GM23248 (cell line): ENCODE measurements at places on chromosomes 16 and 17. TPM values are rescaled to one million over a fixed set of nuclear protein-coding genes. Genes with fewer than 3 reads are reported as not detected.
A peak's percentile ranks its signal among the peaks of the same experiment; 100 is the strongest.

DNA sequence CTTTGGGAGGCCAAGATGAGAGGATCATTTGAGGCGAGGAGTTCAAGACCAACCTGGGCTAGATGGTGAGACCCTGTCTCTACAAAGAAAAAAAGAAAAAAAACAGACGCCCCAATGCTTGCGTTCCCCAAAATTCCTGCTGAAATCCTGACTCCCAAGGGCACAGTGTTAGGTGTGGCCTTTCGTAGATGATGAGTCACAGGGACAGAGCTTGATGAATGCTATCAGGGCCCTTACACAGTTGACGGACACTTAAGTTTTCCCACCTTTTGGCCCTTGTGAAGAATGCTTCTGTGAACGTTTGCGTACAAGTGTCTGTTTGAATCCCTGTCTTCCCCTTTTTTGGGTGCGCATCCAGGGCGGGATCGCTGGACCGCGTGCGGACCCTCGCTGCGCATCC lies 16.5 kb upstream of the ZNF750 start:
- DNase-seq = no peak
- H3K27ac ChIP-seq = no peak overlapping the region
- H3K4me1 ChIP-seq = peaks cover 6% of the 10 kb centered on the region
- H3K36me3 ChIP-seq = no peaks in the 10 kb centered on the region
- H3K4me3 ChIP-seq = no peak overlapping the region

CARD14 gene
- 0.05 and 0.06 TPM in 2 replicates for polyA plus RNA-seq

- H3K27me3 ChIP-seq = no peaks in the 10 kb centered on the region
- peaks cover 3% of the 10 kb centered on the region; the same call in 1 of the 2 replicates for H3K4me1 ChIP-seq
- peak; percentile 41 for DNase-seq
- H3K27ac ChIP-seq = no peak overlapping the region
- no peaks in the 10 kb centered on the region for H3K36me3 ChIP-seq
- H3K4me3 ChIP-seq = no peak overlapping the region
These were observed 27.9 kb downstream of the MYOCD start for GRCh38 chr17:12693640-12694039.

DNA sequence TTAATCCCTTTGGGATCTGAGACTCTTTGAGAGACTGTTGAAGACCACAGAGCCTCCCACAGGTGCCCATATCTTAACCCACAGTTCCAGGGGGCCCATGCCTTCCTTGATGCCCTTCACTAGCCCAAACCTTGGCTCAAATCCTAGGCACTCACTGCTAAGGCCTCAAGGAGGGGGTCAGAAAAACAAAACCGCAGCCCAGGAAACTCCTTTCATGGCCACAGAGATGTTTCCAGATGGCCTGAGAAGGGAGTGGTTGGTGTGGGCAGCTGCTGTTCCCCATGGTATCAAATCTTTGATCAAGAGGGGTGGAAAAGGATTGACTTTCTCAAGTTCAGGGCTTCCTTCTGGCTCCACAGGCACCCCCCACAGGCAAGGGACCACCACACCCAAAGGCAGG lies 44.7 kb downstream of the CDH1 start:
- no peaks in the 10 kb centered on the region for H3K36me3 ChIP-seq
- H3K27ac ChIP-seq = no peak overlapping the region
- no peak for DNase-seq
- no peaks in the 10 kb centered on the region for H3K4me1 ChIP-seq

ABI3 gene
- 0.37 TPM in 1 of 2 replicates, not detected in the other for polyA plus RNA-seq

PITPNM3 gene
- polyA plus RNA-seq = 6.5 and 6.9 TPM in 2 replicates

- no peaks in the 10 kb centered on the region for H3K4me1 ChIP-seq
- H3K27ac ChIP-seq = no peak overlapping the region
- H3K27me3 ChIP-seq = peaks cover 20% of the 10 kb centered on the region
These were observed 22.5 kb upstream of the DYNLL2 start for GRCh38 chr17:58060596-58061191.

MYL11 gene
- polyA plus RNA-seq = 1.5 and 2.1 TPM in 2 replicates

- no peak for DNase-seq
- H3K4me1 ChIP-seq = no peaks in the 10 kb centered on the region
- no peaks in the 10 kb centered on the region for H3K27me3 ChIP-seq
- no peak overlapping the region for H3K4me3 ChIP-seq
These were observed 140.2 kb downstream of the MSI2 start for GRCh38 chr17:57396511-57396921.

HOXB7 gene
- polyA plus RNA-seq = 18.9 and 19.4 TPM in 2 replicates

- H3K4me1 ChIP-seq = no peaks in the 10 kb centered on the region
- no peak overlapping the region for H3K4me3 ChIP-seq
- no peaks in the 10 kb centered on the region for H3K36me3 ChIP-seq
- DNase-seq = no peak
- no peaks in the 10 kb centered on the region for H3K27me3 ChIP-seq
These were observed 1418.3 kb downstream of the CDH11 start for GRCh38 chr16:63703612-63704011.

DNA sequence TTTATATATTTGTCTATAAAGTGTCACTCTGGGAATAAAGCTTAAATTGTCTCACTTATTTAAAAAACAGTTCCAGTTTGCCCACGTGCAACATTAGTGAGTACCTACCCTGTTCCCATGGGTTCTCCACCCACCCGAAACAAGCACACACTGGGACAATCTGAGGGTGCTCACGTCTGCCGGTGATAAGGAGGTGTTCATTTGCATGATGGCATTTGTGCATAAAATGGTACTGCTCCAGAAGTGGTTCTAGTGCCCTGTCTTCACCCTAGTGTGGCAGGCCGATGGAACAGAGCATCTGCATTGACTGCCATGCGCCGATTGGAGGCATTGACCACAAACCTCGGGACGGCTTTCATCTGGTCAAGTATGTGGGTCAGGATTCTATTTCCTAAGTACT lies 35.6 kb upstream of the ENDOV start:
- no peak for DNase-seq
- no peaks in the 10 kb centered on the region for H3K27me3 ChIP-seq
- H3K4me3 ChIP-seq = no peak overlapping the region
- no peak overlapping the region for H3K27ac ChIP-seq

OR3A2 gene
- polyA plus RNA-seq = not detected in 2 replicates

GRCh38 chr16:86509759-86510464 lies 415 bp upstream of the FOXF1 start:
- peak overlapping the region; percentile 38 for H3K27ac ChIP-seq
- H3K4me1 ChIP-seq = peaks cover 3% of the 10 kb centered on the region; the same call in 1 of the 2 replicates
- H3K4me3 ChIP-seq = peak overlapping the region; percentile 75

KRT28 gene
- polyA plus RNA-seq = not detected in 2 replicates

GRCh38 chr16:1834096-1834495 lies 7.1 kb downstream of the FAHD1 start:
- no peak for DNase-seq
- H3K4me3 ChIP-seq = no peak overlapping the region
- H3K27ac ChIP-seq = no peak overlapping the region
- peaks cover 6% of the 10 kb centered on the region; the same call in 1 of the 2 replicates for H3K4me1 ChIP-seq
- no peaks in the 10 kb centered on the region for H3K27me3 ChIP-seq
- 0 out of 2 replicates have a peak, but pooled peaks cover 5% of the 10 kb centered on the region for H3K36me3 ChIP-seq

DNA sequence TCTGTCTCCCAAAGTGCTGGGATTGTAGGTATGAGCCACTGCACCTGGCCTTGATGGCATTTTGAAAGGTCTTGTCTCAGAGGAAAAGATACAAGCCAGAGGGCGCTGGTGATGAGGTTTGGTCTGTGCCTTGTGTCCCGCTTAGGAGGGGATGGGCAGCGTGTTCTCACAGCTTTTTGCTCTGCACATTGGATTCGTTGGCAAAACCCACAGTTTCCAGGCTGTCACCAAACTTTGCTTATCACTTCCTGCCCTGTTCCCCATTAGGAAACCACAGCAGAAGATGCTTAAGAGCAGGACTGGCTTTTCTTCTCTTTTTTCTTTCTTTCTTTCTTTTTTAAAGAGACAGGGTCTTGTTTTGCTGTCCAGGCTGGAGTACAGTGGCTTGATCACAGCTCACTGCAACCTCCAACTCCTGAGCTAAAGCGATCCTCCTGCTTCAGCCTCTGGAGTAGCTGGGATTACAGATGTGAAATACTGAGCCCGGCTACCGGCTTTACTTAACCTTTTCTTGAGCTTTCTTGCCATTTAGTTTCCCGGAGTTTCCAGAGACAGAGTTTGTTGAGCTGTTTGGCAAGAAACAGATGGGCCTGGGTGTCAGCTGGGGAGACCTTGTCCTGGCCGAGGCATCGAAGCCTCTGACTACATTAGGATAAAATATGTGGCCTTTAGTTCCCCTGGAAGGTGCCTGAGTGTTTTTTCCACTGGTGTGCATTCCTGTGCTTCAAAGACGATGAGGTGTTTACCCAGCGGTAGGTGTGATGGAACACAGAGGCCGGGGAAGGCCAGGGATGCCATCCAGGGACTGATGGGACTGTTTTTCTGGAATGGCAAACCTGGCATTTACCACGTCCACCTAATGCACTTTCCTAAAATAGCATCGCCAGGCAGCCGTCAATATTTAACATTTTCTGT lies 112.9 kb downstream of the ABCC1 start:
- H3K4me3 ChIP-seq = no peak overlapping the region
- H3K27me3 ChIP-seq = no peaks in the 10 kb centered on the region
- no peaks in the 10 kb centered on the region for H3K4me1 ChIP-seq
- H3K36me3 ChIP-seq = peaks cover 27% of the 10 kb centered on the region; the same call in 1 of the 2 replicates

- DNase-seq = no peak
- H3K4me1 ChIP-seq = no peaks in the 10 kb centered on the region
- H3K36me3 ChIP-seq = peaks cover 38% of the 10 kb centered on the region
- no peak overlapping the region for H3K4me3 ChIP-seq
- no peak overlapping the region for H3K27ac ChIP-seq
These were observed 8.0 kb downstream of the TLCD3A start for GRCh38 chr17:740240-741017.

- H3K27me3 ChIP-seq = no peaks in the 10 kb centered on the region
- peak; percentile 97 for DNase-seq
- peaks cover 12% of the 10 kb centered on the region for H3K4me1 ChIP-seq
- H3K27ac ChIP-seq = peak within 1 kb of the TSS; percentile 42
These were observed at the start of gene MKS1 for GRCh38 chr17:58219007-58219788. Gene MKS1 (minus strand): TSS chr17:58219255. CDS start chr17:58219230, 25 bp downstream.

CACNG3 gene
- not detected in 2 replicates for polyA plus RNA-seq
